ENCODE measurements at places on chromosomes 7 and 10. TPM values are rescaled to one million over a fixed set of nuclear protein-coding genes. Genes with fewer than 3 reads are reported as not detected.

GRCh38 chr7:27207348-27207985 is 7.6 kb upstream of the HOXA13 start:
- DNase-seq, result no peak

DNA sequence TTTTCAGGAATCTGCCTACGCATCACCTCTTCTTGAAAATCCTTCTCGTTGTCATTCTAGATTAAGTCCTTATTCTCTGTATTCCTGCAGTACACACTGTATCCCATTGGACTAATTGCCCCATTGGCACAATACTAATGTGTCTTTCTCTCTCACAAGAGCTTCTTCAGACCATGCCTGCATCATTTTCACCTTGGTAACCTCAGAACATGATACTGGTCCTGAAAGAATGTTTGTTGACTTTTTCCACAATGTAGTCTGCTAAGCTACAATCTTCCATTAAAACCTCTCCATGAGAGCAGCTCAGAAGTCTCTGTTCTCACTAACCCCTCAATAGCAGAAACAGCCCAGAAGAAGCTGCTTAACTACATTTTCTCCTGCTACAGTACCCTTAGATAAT is 270.7 kb downstream of the PCDH15 start:
- DNase-seq, result no peak

- peak; percentile 70 for DNase-seq
These were observed 75.6 kb downstream of the CCDC6 start for GRCh38 chr10:59830601-59831259.

DNA sequence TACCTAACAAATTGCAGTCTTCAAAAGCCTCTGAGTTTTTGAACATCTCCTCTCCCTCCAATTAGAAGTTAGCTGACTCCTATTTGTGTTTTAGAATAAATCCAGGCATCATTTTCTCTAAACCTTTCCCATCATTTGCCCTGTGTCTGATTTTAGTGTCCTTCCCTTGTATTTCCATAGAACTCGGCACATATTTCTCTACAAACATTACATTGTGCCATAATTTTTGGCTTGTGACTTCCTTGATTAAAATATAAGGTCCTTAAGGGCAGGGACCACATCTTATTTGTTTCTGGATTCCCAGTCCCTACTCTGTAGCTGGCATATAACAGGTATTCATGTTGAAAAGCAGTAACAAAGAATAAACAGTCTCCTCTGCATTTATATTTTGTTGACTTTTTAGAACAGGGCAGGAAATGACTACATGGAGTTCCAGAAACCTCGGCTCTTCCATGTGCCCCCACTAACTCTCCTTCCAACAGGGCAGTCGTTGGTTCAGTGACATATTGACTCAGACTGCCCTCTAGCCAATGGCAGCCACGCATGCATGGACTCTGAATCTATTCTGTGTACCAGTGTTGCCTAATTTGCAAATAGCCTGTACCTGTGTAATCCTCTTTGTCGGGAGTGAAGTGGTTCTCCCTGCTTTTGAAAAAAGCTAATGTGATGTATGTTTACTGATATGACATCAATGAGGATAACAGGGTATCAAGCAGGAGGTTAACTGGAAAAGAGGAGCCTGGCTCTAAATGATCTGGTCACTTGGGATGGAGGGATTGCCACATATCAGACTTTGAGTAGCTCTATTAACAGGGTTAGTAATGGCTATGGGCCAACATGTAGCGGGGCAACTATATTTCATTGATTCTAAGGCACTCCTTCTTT is 19.8 kb upstream of the CPN1 start:
- DNase-seq, result peak; percentile 6

Gene TEX47
- total RNA-seq, result not detected

All from myocyte (in vitro differentiated cells).